ENCODE measurements at places on chromosomes 4 and X.

DNA sequence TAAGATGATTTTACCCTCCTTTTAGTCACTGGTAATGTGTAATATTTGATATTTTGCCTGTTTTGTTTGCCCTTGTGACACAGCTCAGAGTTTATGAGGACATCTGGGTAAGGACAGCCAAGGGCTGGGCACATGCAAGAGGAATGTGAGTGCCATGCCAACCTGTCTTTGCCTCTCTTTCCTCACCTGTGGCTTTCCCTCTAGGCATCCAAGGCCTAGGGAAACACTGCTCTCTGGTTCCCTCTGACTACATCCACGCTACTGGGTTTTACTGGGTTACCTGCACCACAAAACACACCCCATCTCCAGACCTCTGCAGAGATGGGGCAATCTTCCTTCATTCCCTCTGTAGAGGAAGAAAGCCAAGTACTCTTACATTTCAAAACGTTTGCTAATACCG is 7.7 kb downstream of the HPGDS start:
- DNase-seq, result no peak

- no peak for DNase-seq
These were observed 53.8 kb upstream of the ABCG2 start for GRCh38 chr4:88212253-88212561.

DNA sequence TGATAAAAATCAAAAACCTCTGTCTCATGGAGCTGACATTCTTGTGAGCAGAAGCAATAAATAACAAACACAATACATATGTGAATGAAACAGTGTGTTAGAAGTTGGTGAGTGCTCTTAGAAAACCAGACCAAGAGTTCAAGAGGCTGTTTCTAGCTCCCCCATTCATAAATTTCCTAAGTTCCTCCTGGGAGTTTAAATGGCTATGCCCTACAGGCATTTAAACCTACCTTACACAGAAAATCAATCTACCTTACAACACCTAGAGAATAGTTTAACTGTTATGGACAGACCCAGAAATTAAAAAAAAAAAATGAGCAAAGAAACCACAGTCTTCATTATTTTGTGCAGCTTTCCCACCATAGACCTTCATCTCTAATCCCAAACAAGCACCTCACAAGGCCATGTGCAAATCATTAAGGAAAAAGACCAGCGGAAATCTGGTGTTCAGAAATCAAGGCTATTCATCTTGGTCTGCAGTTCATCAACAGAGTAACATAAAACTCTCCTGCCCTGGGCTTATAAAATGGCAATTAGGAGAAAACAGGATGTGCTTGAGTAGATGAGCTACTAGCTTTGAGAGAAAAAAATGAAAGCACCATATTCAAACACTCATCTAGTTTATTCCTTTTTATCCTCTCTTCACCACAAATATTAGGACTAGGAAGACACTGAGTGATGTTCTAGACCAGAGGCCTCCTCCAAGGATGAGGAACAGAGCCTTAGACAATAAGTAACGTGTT is 147.2 kb downstream of the SHROOM3 start:
- DNase-seq, result no peak

DNA sequence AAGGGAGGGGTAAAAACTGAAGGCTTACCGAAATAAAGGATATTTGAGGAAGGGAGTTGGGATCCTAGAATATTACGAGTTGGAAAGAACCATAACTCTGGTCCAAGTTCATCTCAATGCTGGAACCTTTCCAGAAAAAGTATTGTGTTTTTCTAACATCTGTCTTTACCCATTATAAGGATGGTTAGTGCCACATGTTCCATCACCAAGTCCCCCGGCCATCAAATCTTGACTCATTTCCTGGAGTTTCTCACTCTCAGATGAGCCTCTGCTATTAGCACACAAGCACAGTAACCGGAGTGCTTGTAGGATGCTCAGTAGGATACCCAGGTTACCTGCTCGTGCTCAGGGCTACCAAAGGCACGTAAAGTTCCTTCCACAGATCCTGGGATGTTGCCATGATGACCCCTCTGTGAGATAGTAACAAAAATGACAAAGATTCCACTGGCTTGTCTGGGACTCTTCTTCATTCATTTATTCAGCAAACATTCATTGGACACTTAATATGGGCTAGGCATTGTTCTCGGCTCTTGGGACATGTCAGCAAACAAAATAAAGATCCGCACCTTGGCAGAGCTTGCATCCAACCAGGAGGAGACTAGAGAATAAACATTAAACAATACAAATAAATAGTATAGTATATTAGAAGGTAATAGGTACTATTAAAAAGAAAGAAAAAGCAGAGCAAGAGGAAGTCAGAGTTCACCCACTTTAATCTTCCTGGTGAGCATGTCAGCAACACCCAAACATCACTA is 36.3 kb downstream of the PKD2 start:
- DNase-seq, result no peak

GRCh38 chrX:154354516-154354915 is 19.9 kb downstream of the FLNA start:
- no peak for DNase-seq

GRCh38 chrX:139691843-139692505 is 16.0 kb downstream of the MCF2 start:
- no peak for DNase-seq
